Spleen (tissue), 13 donors: ENCODE measurements at places on chromosomes 12 and 14.

DNA sequence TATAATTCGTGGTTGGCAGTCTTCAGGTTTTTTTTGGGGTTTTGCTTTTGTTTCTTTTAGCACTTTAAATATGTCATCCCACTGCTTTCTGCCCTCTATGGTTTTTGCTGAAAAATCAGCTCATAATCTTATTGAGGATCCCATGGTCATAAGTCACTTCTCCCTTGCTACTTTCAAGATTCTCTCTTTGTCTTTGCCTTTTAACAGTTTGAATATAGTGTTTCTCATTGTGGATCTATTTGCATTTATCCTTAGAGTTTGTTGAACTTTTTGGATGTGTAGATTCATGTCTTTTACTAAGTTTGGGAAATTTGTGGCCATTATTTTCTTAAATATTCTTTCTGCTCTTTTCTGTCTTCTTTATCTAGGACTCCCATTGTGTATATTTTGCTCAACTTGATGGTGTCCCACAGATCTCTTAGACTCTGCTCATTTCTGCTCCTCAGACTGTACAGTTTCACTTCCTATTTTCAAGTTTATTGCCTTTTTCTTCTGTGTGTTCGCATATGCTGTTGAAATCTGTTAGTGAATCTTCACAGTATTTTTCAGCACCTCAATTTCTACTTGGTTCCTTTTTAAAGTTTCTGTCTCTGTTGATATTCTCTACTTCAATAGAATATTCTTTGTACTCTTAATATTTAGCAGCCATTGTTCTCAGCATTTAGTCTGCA, 70.8 kb downstream of the WNK1 start:
- no peak for DNase-seq

GRCh38 chr14:29016050-29016900, 249.7 kb downstream of the FOXG1 start:
- DNase-seq = no peak

DNA sequence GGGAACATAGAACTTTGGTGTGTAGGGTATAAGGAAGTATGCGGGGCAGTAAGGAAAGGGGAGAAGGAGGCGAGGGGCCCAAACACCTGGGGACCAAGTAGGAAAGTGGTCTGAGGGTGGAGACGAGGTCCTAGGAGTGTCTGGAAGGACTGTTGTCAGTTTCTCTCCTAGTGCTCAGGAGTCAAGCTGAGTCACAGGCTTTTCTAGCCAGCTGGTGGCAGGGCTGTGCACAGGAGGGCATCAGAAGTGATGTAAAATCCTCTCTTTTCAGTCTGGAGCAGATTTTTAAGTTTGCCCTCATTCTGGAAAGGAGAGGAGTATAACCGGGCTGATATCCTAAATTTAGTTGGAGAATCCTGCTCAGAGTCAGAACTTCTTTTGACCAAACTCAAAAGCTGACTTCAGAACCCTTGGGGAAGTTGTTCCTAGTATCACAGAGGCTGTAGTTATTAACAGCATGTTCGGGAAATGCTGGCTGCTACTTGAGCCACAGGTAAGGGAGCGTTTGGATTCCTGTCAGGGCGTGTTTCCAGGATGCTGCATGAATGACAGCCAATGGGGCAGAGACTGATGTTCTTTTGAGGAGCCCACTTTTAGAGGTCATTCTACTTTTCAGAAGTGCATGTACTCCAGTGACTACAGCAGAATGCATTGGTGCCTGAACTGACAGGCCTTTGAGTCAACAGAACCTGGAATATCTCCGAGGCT, 19.3 kb downstream of the ZNF664 start:
- DNase-seq = no peak

- peak; percentile 75 for DNase-seq
These were observed 2.6 kb downstream of the LTB4R start for GRCh38 chr14:24313913-24314312.

DNA sequence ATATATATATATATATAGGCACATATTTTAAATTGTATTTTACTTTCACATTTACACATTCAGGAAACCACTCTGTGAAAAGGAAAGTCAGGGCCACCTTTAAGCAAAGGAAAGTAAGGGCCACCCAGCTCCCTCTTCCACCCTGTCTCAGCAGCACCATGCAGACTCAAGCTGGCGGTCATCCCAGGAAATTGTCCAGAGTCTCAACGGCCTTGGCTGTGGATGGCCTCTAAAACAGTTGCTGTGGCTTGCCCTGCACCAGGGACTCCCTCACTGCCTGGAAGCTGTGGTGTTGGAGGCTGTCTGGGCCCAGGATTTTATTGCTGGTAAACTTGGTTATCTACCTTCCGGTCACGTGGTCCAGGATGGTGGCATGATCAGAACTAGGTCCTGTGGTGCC, 11.8 kb upstream of the RPL10L start:
- no peak for DNase-seq

GRCh38 chr14:70934502-70935134, 27.4 kb downstream of the PCNX1 start:
- DNase-seq = no peak
